ENCODE measurements at places on chromosomes 1 and 21.

DNA sequence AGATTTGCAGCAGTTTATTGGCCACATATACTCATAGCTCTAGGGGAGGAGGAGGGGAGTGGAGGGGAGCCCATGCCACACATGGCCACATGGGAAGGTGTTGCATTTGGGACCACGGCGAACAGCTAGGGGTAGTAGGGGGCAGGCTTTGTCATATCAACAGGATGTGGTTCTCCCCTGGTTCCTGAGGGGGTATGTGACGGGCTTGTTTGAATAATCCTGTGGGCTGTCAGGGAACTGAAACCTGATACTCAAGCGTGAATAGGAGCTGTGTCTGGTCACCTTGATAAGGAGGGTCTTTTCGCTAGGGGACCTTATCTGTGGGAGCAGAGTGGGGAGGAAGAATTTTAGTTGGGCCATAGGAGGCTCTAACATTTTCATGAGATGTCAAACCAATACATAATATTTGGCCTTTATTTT, 264.7 kb downstream of the CTH start:
- peak; percentile 45 for DNase-seq

DNA sequence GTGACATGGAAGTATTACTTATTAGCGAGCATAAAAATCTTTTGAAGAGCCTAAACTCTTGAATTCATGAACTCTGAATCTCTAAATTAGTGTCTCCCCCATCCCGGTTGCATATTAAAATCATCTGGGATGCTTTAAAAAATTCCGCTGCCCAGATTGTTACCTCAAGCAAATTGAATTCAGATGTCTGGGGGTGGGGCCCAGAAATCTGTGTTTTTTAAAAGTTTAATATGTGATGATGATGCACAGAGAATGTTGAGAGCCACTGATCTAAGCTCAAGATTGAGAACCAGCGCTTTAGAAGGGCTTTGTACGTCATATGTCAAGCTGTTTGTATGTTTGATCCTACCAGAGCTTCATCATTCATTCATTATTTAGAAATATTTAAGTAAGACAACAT, 446.8 kb downstream of the NUF2 start:
- no peak for DNase-seq

GRCh38 chr1:178543290-178543607, 30.3 kb downstream of the TEX35 start:
- DNase-seq: no peak

- DNase-seq: no peak
Observed at GRCh38 chr1:206963119-206963712, 7.0 kb downstream of the FCAMR start.

DNA sequence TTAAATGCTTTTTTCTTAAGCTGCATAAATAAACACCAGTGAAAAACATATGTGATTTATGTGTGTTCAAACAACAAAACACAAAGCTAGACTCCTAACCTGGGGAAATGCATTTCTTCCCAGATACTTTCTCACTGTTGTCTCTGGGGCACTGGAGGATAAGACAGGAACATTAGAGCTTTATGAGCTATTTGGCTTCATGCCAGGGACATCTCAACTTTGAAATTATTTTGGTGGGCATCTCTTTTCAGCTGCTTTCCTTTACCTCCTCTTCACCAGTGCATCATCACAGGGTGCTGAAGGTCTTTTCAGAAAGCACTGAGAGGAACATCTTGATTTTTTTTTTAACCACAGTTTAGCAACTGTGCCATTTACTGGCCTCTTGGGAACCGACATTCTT, 212.9 kb downstream of the DNM3 start:
- no peak for DNase-seq

DNA sequence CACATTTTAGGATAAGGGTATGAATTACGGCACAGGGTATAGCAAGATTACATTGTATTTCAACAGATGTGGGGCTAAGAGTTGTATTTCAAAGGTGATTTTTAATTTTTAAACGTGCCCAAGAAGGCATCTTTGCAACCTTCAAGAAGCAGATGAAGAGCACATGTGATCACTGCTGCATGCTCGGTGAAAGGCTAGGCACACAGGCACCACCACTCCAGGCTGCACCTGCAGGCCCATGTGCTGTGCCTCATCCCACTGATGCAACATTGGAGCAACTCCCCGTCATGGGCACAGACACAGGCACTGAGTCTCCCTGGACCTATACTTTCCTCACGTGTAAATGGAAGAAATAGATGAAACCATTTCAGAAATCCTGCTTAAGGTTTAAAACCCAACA, 23.5 kb downstream of the UBE2G2 start:
- no peak for DNase-seq

DNA sequence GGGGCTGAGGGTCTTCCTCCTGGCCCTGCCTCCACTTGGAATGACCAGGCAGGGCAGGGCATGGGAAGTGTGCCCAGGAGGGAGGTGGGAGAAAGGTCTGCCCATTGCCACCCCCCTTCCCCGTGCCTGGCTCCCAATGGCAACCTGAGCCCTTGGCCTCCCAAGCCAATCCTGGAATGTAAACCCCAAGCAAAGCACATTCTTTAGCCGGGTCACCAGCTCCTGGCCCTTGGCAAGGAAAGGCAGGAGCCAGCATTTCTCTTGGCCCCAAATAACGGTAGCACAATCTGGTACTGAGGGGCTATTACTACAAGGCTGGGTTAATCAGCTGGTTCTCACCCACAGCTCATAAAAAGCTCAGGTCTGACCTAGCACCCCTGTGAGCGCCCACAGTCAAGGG, 6.9 kb upstream of the NUAK2 start:
- DNase-seq: no peak

GRCh38 chr21:9767592-9768375, 753.6 kb upstream of the TPTE start:
- no peak for DNase-seq

DNA sequence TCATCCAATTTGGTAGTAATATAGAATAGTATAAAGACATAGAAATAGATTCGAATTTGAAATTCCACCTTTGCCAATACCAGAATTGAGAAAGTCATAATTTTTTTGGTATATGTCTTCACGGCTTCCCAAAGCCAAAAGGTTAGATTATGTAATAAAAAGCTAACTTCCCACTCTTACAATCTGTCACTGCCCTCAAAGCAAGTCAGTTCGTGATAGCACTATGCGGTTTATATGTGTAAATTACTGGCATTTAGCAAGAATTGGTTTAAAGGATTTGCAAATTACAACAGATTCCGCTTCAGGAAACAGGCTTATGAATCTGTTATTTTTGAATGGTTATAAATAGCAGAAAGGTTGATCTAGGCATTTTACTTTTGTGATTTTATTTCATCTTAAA, 679.4 kb upstream of the ADGRL2 start:
- DNase-seq: no peak

DNA sequence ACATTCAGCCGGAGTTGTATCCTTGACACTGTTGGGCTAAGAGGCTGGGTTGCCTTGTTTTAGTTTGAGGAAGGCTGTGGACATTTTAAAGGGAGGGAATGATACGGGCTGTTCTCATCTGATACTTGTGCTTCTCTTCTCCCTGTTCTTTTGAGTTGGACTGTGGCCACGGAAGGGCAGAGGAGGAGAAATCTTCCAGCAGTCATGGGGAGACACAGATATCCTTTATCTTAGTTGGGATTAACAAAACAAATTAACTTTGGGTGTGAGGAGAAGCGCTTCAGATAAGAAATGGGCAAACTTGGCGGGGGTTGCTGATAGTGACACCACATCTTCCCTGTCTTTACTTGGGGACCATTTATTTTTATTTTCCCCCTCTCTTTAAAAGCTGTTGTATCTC, 138.8 kb downstream of the ROR1 start:
- DNase-seq: no peak

DNA sequence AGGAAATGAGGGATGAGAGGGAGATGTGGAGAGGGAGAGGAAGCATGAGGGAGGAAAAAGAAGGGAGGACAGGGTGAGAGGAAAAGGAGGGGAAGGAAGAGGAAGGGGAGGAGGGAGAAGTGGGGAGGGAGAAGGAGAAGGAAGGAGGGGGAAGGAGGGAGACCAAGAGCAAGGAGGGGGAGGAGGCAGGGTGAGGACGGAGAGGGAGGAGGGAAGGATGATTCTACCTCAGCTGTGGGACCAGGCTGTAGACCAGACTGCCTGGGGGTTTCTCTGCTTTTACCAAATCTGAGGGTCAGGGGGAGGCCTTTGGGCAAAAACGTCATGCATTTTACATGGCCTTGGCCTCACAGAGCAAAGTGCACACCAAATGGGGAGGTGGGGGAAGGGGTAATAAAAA, 94.5 kb downstream of the KCND3 start:
- no peak for DNase-seq

GRCh38 chr1:200479816-200480215, 70.0 kb upstream of the ZNF281 start:
- DNase-seq: no peak

GRCh38 chr1:18262726-18263125, 155.1 kb downstream of the IGSF21 start:
- DNase-seq: no peak

GRCh38 chr1:116012716-116013115, 36.4 kb downstream of the SLC22A15 start:
- DNase-seq: no peak

- peak; percentile 68 for DNase-seq
Observed at GRCh38 chr1:52365071-52365745, 797 bp downstream of the CC2D1B start.

DNA sequence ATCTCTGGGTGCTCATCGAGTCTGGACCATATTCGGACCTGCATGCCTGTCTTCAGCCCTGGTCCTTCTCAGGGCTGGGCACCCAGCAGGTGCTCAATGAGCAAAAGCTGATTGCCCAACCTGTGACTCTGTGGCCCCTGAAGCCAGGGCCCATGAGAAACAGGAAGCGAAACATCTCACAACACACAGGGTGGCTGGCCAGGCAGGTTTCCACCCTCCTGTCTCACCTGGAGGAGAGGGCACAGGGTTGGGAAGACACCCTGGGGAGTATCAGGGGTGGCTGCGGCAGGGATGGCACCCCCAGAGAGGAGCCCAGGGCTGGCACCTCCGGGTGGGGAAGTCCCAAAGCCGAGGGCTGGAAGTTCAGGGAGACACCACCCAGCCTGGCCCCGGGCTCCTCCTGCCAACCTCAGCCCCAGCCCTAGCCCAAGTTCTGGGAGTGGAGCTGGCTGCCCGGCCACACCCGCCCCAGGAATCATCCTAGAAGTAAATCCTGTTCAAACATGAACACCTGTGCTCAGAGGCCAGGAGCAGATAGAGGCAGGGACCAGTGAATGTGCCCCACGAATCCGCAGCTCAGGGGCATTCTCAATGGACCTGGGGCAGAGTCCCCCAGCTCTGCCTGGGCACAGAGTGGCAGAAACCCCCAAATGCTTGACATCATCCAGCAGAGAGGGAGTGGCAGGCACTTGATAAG, 54.6 kb downstream of the RAP1GAP start:
- DNase-seq: no peak

All from ecto neural progenitor cell (in vitro differentiated cells).